ENCODE measurements at places on chromosomes 1 and 21. TPM values are rescaled to one million over a fixed set of nuclear protein-coding genes. Genes with fewer than 3 reads are reported as not detected.

Gene PCP4
- total RNA-seq: not detected

GRCh38 chr1:226470921-226471866 is 63.3 kb upstream of the PARP1 start:
- DNase-seq: no peak
- H3K36me3 ChIP-seq: no peaks in the 10 kb centered on the region
- H3K4me3 ChIP-seq: no peak overlapping the region
- H3K27ac ChIP-seq: no peak overlapping the region

DNA sequence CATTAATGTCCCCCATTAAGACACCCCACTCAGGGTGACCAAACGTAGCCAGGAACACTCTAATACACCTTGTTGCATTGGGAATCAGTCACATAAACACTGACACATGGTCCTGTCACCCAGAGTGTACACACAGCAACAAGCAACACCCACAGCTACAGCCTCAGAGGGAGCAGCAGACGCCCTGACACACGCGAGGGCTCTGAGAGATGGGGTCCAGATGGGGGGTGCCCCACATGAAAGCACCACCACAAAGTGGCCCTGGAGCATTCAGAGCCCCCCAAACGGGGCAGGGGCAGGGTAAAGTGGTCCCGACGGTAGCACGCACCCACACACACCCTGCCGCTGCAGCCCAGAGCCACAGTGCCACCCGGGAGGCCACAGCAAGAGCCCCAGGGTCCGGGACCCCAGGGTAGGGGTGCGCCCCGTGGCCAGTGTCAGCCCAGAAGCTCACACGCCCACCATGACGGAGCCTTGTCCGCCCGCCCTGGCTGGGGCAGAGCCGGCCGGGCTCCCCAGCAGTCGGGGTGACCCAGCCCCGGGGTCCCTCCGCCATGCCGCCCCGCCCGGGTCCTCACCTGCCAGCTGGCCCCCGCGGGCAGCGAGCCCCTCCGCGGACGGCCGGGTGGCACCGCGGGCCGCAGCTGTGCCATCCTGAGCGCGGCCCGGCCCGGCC is 47.3 kb downstream of the RAP1GAP start:
- DNase-seq: no peak
- H3K27ac ChIP-seq: no peak overlapping the region
- H3K4me1 ChIP-seq: no peaks in the 10 kb centered on the region
- no peaks in the 10 kb centered on the region for H3K27me3 ChIP-seq
- H3K4me3 ChIP-seq: no peak overlapping the region
- H3K36me3 ChIP-seq: no peaks in the 10 kb centered on the region

DNA sequence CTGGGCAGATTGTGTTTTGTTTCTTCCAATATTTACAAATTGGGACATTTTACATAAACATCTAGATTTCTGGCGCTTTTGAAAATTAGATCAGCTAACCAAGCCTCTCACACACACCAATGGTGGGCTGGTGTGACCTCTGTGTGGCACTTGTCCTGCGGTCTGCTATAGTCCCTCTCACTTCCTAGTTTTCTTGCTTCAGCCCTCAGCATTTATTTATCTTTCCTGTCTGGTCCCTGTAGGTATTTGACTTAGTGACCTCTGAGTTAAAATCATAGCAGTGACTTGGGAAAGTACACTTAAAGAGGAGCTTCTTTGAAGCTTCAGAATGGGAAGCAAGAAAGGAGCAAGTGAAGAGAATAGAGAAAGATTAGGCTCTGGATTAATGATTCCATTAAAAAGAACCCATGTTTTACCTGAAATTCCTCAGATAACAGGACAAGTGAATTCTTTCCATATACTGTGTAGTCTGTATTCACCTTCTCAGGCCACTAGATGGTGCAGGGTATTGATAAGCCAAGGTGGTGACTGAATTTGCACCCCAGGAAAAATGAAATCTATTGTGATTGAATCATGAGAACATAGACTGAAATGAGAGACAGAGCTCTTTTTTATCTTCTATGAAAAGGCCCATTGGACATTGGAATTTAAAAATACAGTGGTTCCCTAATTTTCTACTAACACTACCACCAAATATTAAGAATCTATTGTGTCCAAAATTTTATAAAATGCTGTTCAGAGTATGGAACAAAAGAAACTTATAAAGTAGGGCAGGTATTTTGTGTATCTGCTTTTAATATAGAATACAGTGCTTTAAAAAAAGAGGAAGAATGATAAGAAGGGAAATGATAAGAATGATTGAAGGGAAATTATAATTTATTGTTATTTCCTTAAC is 7.1 kb upstream of the DIPK1A start:
- DNase-seq: no peak
- H3K36me3 ChIP-seq: no peaks in the 10 kb centered on the region
- H3K27me3 ChIP-seq: no peaks in the 10 kb centered on the region
- H3K4me3 ChIP-seq: no peak overlapping the region
- no peak overlapping the region for H3K27ac ChIP-seq
- peaks cover 49% of the 10 kb centered on the region for H3K4me1 ChIP-seq

GRCh38 chr1:194175251-194175650 is 988.8 kb upstream of the B3GALT2 start:
- no peak for DNase-seq
- H3K27ac ChIP-seq: no peak overlapping the region
- H3K4me3 ChIP-seq: no peak overlapping the region
- H3K4me1 ChIP-seq: no peaks in the 10 kb centered on the region

- H3K4me3 ChIP-seq: no peak overlapping the region
- no peak for DNase-seq
- H3K36me3 ChIP-seq: no peaks in the 10 kb centered on the region
- H3K27me3 ChIP-seq: no peaks in the 10 kb centered on the region
- no peak overlapping the region for H3K27ac ChIP-seq
- no peaks in the 10 kb centered on the region for H3K4me1 ChIP-seq
Measured at GRCh38 chr1:51699391-51699790, 82.5 kb downstream of the OSBPL9 start.
